ENCODE measurements at places on chromosomes 16 and 17.

- no peak for DNase-seq
Observed at GRCh38 chr16:57732714-57733113, 2.9 kb upstream of the KATNB1 start.

DNA sequence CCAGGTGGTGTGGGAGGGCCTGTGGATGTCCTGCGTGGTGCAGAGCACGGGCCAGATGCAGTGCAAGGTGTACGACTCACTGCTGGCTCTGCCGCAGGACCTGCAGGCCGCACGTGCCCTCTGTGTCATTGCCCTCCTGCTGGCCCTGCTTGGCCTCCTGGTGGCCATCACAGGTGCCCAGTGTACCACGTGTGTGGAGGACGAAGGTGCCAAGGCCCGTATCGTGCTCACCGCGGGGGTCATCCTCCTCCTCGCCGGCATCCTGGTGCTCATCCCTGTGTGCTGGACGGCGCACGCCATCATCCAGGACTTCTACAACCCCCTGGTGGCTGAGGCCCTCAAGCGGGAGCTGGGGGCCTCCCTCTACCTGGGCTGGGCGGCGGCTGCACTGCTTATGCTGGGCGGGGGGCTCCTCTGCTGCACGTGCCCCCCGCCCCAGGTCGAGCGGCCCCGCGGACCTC is 798 bp downstream of the CLDN9 start:
- DNase-seq = no peak

- DNase-seq = no peak
Observed at GRCh38 chr16:9338068-9338467, 246.6 kb downstream of the HAPSTR1 start.

DNA sequence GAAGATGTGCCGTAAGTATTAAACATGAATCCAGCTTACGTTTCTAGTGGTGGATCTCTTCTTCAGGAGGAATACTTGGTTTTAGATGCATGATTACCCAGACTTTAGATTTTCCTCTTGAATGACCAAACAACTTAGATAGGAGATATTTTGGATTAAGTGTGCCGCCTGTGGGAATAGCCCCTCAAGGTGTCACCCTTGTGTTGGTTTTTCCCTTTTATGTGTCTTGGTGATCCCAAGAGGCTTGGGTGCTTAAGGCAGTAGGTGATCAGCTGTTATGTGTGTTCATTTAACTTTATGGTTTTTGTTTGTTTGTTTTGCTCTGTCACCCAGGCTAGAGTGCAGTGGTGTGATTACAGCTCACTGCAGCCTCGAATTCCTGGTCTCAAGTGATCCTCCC is 115.1 kb downstream of the PPM1E start:
- no peak for DNase-seq

DNA sequence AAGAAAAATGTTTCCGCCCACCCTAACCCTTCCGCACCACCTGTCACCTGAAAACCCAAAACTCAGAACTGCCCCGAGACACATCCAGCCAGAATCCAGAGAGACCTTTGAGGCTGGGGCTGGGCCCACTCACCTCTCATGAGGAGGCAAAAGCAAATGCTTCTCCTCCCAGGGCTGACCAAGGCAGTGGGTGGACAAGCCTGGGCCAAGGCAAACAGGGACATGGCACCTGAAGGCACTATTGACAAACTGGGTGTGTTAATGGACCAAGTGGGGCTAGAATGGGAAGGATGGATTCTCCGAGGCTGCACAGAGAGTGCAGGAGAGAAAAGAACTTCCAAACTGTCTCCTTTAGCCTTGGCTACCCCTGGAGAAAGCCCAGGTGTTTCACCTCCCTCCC is 54.4 kb downstream of the SOX9 start:
- DNase-seq = no peak

- DNase-seq = no peak
Observed at GRCh38 chr17:41619036-41619926, 5.1 kb downstream of the KRT17 start.

GRCh38 chr16:11025120-11025531 is 80.8 kb downstream of the CLEC16A start:
- no peak for DNase-seq
